ENCODE measurements at places on chromosomes 13 and 19.

DNA sequence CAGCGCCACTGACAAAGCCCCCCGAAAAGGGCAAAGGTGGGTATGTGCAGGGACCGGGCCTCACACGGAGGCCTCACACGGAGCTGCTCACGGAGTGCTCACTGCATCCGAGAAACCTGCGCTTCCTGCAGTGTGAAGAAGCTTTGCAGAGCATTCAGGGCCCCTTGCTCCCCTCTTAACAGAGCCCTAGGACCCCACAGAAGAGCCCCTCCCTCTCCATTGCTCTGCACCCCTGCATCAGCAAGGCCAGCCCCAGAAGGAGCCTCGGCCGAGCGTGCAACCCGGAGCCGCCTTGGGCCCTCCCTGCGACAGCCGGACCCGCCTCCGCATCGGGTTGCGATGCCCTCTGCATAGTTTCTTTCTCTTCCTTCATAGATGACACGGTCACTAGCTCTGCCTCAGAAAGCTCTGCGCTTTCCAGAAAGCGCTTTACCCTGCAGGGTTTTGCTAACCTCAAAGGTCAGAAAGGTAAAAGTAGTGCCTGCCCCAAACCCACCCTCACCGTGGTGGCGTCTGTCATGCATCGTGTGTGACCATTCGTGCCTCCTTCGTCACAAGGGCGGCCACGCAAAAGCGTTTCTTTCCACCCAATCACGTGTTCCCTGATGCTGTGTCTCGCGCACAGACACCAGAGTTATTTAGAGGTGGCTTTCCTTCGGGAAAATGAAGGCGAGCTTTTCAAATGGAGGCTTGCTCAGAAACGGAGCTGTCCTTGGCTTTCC is 15.7 kb upstream of the F7 start:
- DNase-seq: no peak

GRCh38 chr19:32138416-32138815 is 207.0 kb upstream of the ZNF507 start:
- no peak for DNase-seq

DNA sequence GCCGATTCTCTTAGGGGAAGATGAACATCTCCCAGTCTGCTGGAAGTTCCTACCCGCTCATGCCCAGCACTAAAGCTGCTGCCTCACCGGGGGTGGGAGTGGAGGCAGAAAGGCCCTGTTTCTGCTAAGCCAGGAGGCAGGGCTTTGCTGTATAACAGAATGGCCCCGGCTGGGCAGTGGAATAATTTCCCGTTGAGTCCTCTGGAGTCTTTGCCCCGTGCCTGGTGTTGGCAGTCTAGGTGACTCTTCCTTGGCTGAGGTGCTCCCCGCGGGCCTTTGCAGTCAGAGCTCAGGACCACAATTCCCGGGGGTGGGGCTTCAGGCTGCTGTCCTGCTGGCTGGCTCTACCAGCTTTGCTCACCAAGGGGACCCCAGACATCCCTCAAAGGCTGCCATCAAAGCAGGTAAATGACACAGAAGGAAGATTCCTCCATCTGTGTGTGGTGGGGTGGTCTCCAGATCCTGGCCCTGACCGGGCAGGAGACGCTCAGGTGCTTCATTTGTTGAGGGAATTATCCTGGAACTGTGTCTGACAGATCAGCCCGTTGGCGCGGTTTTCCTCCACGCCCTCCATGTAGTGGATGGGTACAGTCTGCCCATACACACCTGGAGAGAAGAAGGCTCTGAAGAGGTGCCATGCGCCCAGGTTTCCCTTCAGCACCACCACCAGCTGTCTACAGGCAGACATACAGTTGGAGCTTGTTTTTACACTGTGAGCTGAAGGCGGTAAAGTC is 209.9 kb downstream of the TEX29 start:
- DNase-seq: no peak

DNA sequence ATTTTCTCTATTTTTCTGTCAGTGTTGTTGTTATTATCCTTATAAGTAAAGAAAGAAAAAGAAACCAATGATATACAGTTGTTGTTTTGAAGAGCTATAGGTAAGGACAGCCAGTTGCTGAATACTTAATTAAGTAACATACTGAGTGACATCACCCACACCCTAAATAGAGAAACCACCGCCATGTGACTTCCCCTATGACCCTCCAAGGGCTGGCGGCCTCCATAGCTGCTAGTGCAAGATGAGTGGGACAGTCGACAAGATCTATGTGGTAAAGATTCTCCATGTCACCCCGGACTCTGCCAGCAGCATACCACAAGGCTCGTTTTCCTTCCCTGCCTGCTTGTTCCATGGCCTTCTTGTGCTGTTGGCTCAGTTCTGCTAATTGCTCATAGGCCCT is 221.1 kb downstream of the DNAJC15 start:
- no peak for DNase-seq

DNA sequence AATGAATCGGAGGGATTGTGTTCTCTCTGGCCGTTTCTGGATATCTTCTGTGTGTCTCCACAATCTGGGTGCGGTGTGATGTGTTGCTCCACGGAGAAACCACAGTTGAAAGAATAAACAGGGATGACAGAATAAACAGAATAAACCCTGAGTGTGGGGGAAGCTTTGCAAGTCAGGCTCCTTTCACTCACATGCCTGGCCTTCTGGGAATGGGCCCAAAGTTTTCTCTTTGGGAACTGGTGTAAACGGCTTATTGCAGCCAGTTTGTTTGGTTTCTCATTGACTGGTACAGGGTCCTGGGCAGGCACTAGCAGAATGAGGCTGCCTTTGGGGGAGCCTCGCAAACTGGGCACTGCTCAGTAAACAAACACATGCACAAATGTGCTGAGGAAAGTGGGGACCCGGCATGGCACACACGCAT is 324.7 kb downstream of the DLEU7 start:
- DNase-seq: peak; percentile 30

DNA sequence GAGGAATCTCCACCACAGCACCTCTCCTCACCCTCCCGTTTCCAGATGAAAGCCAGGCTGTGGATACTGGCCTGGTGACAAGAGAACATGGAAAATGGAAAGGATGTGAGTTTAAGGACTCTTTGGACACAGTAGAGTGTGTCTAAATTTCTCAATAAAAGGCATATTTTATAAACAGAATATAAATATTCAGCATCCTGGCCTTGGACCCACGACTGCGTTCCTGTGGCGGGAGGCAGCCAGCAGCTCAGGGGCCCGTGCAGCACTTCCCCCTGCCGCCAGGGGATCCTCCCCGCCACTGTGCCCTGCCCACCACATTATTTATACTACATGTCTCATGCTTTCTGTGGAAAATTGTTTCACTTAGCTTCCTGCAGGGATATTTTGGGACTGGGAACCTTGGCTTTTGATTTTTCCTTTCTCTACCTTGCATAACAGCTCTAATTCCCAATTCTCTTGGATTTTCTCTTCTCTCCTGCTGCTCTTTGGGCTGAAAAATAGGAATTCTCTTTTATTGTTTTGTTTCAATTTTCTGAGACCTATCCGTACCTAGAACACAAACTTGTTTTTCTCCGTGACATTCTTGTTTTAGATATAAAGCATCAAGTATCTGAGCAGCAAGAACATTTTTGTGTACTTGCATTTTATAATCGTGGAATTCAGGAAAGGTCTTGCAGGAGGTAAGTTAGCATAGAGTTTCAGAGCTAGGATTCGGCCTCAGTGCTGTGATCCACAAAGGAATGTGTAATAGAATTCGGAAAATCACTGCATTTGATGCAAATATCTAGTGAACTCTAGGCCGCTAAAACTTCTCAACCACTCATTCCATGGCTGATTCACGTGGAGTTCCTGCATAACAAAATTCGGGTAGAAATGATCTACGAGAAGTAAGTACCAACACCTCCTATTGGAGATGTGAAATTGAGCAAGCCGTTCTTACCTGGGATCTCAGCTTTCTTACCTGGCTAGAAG is 107.7 kb upstream of the SPATA13 start:
- no peak for DNase-seq

DNA sequence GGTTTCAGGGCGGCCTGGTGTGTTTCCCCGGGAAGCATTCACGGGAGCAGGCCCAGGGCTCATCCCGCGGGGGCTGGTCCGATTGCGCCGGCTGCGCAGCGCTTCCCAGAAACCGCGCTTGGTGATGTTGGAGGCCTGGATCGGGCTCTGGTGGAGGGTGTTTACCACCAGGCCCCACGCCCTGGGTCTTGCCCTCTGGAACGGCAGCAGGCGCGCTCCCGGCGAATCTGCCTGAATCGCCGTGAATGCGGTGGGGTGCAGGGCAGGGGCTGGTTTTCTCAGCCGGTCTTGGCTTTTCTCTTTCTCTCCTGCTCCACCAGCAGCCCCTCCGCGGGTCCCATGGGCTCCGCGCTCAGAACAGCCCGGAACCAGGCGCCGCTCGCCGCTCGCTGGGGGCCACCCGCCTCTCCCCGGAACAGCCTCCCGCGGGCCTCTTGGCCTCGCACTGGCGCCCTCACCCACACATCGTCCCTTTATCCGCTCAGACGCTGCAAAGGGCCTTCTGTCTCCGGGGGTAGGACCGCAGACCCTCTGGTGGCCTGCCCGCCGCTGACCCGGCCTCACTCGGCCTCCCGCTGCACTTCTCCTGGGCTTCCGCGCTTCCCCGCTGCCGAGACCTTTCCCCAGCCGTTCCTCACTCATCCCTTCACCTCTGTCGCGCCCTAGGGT is 69.4 kb upstream of the GJB6 start:
- no peak for DNase-seq

GRCh38 chr19:49502866-49503581 is 6.8 kb downstream of the RPS11 start:
- no peak for DNase-seq

GRCh38 chr13:75929076-75929475 is 292.9 kb downstream of the LMO7 start:
- no peak for DNase-seq

DNA sequence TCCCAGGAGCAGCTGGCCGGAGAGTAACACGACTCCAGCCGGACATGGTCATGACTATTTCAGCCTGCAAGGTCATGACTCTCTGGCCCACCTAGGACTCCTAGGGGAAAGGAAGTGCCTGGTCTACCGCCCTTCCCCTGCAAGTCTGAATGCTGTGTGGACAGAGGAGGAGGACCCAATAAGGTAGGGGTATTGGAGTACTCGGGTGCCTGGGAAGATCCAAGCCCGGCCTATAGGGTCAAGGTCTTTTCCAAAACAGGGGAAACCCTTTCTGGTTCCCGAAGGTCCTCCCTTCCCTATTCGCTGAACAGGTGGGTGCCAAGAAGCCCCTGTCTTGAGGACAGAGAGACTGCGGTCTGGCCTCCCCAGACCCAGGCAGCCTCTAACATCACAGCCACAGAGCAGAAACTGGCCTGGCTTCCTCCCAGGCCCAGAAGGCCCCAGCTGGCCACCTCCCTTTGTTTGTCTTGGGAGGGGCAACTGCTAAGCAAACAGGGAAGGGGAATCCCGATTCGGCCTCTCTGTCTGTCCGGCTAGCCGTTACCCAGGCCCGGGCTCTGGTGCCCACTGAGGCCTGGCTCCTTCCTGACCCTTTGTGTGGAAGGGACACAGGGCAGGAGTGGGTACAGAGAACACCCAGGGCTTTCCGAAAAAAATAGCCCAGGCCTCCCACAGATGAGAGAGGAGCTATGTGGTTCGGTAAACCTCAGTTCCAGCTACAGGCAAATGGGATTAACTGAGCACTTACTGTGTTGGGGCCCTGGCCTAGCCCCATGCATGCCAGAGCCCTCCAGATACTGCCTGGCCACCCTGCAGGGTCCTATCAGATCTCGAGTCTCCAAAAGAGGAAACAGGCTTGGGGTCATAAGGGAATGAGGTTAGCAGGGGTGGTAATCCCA is 5.2 kb upstream of the GRAMD1A start:
- DNase-seq: no peak

GRCh38 chr19:8642561-8642960 is 12.1 kb downstream of the NFILZ start:
- DNase-seq: no peak

DNA sequence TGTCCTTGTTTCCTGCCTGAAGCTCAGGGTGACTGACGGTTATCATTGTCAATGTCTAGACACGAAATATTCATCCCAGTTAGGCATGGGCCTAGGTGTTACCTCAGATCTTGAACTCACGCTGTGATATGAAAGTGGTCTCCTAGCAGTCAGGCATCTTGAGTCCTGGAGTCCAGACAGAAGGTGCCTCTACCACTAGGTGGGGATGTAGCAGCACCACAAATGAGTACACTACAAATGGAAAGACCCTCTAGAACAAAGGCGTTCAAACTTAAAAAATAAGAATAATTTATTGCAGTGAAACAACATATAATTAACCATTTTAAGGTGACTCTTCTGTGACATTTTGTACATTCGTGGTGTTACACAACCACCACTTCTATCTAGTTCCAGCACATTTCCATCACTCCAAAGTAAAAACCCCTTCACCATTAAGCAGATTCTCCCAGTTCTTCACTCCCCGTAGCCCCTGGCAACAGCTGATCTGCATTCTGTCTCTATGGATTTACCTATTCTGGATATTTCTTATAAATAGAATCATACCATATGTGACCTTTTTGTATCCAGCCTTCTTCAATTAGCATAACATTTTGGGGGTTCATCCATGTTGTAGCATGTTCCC is 11.9 kb upstream of the FRY start:
- no peak for DNase-seq

DNA sequence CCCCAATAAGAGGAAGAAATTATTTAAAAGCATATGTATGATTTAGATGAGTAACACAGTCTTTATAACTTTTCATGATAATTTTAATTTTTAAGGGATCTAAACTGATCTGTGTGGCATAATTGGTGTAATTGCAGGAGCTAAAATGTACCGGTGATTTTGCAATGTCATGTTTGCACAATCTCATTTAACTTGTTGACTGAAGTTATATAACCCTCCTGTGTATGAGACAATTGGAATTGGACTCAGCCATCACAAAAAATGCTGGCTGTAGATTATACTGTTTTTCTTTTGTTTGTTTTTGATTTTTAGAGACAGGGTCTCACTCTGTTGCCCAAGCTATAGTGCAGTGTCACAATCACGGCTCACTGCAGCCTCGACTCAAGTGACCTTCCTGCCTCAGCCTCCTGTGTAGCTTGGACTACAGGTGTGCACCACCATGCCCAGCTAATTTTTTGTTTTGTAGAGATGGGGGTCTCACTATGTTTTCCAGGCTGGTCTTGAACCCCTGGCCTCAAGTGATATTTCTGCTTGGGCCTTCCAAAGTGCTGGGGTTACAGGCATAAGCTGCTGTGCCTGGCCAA is 26.1 kb downstream of the FGF9 start:
- no peak for DNase-seq

DNA sequence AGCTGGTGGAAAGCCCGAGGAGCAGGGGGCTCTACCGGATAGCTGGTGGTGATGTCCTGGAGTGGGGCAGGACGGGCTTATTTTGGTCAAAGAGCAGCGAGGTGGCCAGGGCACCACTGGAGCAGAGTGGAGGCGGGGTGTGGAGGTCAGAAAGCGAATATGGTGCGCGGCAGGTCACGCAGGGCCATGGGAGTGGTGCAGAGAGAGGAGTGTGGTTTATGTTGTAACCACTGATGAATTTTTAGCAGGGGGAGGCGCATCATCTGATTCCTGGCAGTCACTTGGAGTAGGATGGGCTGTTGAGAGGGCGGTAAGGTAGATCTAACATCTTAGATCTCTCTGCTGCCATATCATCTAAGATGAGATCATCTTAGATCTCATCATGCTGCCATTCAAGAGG is 1.4 kb upstream of the ZNF414 start:
- DNase-seq: no peak

DNA sequence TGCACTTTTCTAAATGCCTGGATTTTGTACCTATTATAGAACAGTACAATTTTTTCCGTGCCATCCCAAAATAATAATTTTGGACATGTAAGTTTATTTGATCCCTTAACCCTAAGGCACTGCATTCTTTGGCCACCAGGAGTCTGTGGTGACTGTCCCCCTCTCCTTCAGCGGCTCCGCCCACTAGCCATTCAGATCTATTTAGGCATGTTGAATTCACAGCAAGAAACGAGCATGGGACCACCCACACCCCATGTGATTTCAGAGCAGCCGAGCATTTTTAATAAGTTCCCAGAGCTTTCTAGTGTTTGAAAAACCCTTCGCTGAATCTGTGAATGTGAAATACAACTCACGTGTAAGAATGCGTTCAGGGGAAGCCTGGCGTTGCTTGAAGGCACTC is 567.5 kb downstream of the MYO16 start:
- DNase-seq: no peak

Data from caudate nucleus (tissue), 63 donors.